ENCODE measurements at places on chromosomes 4 and X. TPM values are rescaled to one million over a fixed set of nuclear protein-coding genes. Genes with fewer than 3 reads are reported as not detected.

GPC4 gene
- 0.05 TPM for total RNA-seq

MAGEB10 gene
- total RNA-seq, result not detected

SHOX gene
- not detected for total RNA-seq

- H3K36me3 ChIP-seq, result no peaks in the 10 kb centered on the region
- H3K4me3 ChIP-seq, result no peak overlapping the region
- DNase-seq, result no peak
These were observed 223.0 kb downstream of the PAPSS1 start for GRCh38 chr4:107497054-107497453.

DNA sequence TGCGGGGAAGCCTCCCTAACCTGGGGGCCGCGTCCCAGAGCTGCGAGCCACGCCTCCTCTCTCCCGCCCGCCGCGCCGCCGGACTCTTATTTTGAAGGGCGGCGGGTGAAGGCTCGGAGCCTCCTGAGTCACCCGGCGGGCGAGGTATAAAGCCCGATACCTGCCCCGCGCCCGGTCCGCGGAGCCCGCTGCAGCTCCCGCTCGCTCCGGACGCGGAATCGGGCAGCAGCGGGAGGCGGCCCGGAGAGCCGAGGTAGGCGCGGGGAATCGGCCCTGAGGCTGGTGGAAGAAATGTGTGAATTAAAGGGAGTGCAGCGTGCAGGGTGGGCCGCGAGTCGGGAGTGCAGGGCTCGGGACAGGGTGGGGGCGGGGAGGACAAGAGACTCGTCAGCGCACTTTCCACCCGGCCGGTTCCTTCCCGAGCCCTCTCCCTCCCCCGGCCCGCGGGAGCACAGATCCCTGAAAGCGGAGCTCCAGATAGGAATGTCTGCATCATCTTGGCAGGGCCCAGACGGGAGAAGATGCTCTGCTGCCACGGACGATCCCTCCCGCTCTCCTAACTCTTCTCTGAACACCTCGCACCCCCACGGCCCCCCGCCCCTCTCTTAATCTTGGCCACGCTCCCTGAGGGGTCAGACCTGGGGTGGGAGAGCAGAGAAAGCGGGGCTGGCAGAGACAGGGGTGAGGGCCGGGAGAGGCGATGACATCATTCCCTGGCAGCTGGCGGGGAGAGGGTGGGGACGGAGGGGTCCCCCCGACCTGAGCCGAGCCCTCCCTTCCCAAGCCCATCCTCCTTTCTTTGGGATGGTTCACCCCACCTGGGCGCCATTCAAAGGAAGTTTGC, 177.9 kb downstream of the CBR4 start:
- peak; percentile 91 for DNase-seq
- H3K27ac ChIP-seq, result peak overlapping the region; percentile 82
- peak overlapping the region; percentile 83 for H3K4me3 ChIP-seq
- H3K4me1 ChIP-seq, result peaks cover 17% of the 10 kb centered on the region
- peaks cover 44% of the 10 kb centered on the region for H3K27me3 ChIP-seq
- H3K36me3 ChIP-seq, result no peaks in the 10 kb centered on the region

GRCh38 chrX:155115174-155115819, 44.0 kb downstream of the BRCC3 start:
- H3K36me3 ChIP-seq, result peaks cover 48% of the 10 kb centered on the region
- DNase-seq, result no peak
- no peaks in the 10 kb centered on the region for H3K4me1 ChIP-seq
- H3K27ac ChIP-seq, result no peak overlapping the region

DNA sequence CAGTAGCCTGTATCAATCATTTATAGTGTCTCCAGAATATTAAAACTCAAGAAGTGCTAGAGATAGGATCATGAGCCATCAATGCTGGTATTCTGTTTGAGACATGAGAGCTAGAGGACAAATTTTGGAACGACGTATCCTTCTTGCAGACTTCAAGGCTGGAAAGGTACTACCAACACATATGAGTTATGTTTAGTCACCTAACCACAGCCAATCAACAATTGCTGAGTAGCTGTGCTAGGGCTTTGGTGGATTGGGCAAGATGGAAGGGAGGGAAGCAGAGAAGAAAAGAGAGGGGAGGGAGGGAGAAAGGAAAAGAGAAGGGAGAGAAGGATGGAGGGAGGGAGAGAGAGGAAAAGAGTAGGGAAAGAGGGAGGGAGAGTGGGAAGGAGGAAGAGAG, 21.6 kb upstream of the RAI2 start:
- H3K27me3 ChIP-seq, result peaks cover 5% of the 10 kb centered on the region
- no peak overlapping the region for H3K4me3 ChIP-seq
- no peak overlapping the region for H3K27ac ChIP-seq

GRCh38 chr4:151304755-151305154, 20.6 kb downstream of the SH3D19 start:
- H3K36me3 ChIP-seq, result no peaks in the 10 kb centered on the region
- H3K4me3 ChIP-seq, result no peak overlapping the region
- DNase-seq, result no peak
- no peaks in the 10 kb centered on the region for H3K4me1 ChIP-seq
- no peaks in the 10 kb centered on the region for H3K27me3 ChIP-seq

DNA sequence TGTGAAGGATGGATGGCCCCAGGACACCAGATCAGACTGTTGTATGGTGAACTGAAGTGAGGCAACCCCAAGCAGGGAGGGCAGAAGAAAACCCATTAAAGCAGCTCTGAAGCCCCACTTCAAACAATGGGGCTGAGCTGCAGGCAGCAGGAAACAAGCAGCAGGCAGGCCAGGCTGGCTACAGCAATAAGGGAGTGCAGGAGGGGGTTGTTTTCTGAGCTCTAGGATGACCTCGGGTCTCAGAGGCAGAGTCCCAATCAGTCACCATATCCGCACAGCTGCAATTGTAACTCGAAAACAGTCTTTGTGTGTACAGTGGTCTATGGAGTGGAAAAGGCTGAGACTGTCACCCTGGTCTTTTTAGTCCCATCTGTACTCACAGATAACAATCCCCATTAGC, 90.4 kb downstream of the COL4A6 start:
- no peak overlapping the region for H3K4me3 ChIP-seq
- H3K36me3 ChIP-seq, result no peaks in the 10 kb centered on the region
- H3K4me1 ChIP-seq, result no peaks in the 10 kb centered on the region
- no peak overlapping the region for H3K27ac ChIP-seq

- no peak overlapping the region for H3K4me3 ChIP-seq
- H3K36me3 ChIP-seq, result no peaks in the 10 kb centered on the region
- no peak overlapping the region for H3K27ac ChIP-seq
- no peak for DNase-seq
- H3K27me3 ChIP-seq, result no peaks in the 10 kb centered on the region
These were observed 184.1 kb downstream of the IL1RAPL2 start for GRCh38 chrX:104749951-104750610.

GRCh38 chrX:10800796-10801195, 180.4 kb upstream of the MID1 start:
- H3K27me3 ChIP-seq, result no peaks in the 10 kb centered on the region
- H3K27ac ChIP-seq, result no peak overlapping the region
- no peaks in the 10 kb centered on the region for H3K36me3 ChIP-seq
- no peak overlapping the region for H3K4me3 ChIP-seq
- no peaks in the 10 kb centered on the region for H3K4me1 ChIP-seq

DNA sequence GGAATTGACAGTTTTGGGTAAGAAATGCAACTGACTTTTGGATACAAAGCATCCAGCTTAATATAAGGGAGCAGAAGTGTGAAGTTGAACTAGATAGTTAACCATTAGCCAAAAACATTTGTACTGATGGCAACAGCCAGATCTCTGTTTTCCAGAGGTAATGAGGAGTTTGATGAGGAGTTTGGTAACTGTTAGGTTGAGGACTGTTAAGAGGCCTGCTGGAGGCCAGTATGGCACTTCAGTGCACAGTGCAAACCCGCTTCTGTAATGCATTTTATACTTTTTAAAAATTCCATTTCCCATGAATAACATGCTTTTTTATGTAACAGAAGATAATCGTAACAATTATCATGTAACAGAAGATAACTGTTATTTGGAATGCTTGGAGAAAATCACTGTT, 30.0 kb downstream of the CDKL5 start:
- no peak for DNase-seq
- H3K36me3 ChIP-seq, result no peaks in the 10 kb centered on the region
- H3K4me1 ChIP-seq, result no peaks in the 10 kb centered on the region
- no peak overlapping the region for H3K27ac ChIP-seq

PNMA3 gene
- total RNA-seq, result 0.90 TPM

GRCh38 chrX:68438575-68438974, 5.3 kb upstream of the OPHN1 start:
- H3K4me1 ChIP-seq, result peaks cover 7% of the 10 kb centered on the region
- H3K27ac ChIP-seq, result no peak overlapping the region
- no peaks in the 10 kb centered on the region for H3K36me3 ChIP-seq
- peaks cover 20% of the 10 kb centered on the region for H3K27me3 ChIP-seq

GRCh38 chrX:39808471-39808917, 289.3 kb downstream of the BCOR start:
- H3K27ac ChIP-seq, result no peak overlapping the region
- H3K4me1 ChIP-seq, result peaks cover 6% of the 10 kb centered on the region
- no peak overlapping the region for H3K4me3 ChIP-seq
- peaks cover 6% of the 10 kb centered on the region for H3K36me3 ChIP-seq

ADGRG4 gene
- total RNA-seq, result not detected

DNA sequence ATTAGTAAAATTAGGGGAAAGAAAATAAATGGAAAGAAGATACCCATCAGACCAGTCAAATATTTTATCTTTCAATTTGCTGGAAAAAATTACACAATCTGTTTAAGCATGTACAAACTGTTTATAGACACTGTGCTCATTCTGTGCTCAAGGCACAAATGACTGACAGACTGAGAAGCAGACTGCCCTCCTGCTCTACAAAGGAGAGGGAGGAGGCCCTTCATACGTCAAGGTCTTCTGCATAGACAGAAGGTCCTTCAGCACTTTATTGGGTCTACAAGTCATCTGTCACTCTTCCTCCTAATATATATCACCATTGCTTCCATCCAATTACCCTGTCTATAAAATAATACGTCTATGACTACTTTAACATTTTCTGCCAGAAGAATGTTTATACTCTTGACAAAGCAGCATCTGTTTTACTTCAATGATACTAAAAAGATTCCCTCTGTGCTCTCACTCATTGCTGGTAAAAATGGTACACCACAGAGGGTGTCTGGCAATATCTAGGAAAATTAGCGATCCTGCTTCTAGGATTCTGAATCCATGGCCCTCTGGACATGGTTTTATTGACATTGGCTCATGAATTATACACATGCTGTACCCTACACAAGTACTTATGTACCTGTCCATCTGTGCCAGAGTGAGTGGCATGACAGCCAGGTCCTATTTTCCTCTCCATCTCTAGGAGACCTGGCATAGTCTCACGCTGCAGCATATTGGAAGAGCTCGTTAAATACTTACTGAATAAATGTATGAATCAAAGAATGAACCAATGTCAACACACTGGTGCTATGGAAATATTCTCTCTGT, 11.3 kb downstream of the SLC10A6 start:
- no peaks in the 10 kb centered on the region for H3K4me1 ChIP-seq
- no peak overlapping the region for H3K4me3 ChIP-seq
- DNase-seq, result no peak
- H3K36me3 ChIP-seq, result no peaks in the 10 kb centered on the region
- no peak overlapping the region for H3K27ac ChIP-seq

DNA sequence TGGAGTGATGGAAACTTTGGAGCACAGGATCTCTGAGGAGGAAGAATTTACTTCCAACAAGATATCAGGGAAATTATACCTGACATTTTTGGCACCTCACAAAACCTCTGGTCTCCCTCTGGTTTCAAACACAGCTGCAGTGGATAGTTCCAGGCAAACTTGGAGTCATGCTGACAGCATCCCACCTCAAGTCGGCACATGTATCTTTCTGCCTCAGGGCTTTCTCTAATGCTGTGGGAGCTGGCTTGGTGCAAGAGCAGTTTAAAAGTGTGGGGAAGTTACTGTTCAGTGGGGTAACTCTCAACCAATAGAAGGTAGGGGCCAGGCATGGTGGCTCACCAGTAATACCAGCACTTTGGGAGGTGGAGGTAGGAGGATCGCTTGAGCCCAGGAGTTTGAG, 207.1 kb upstream of the NHS start:
- H3K27me3 ChIP-seq, result no peaks in the 10 kb centered on the region
- no peak overlapping the region for H3K4me3 ChIP-seq
- H3K36me3 ChIP-seq, result no peaks in the 10 kb centered on the region
- no peak for DNase-seq
- H3K27ac ChIP-seq, result no peak overlapping the region
- no peaks in the 10 kb centered on the region for H3K4me1 ChIP-seq

DNA sequence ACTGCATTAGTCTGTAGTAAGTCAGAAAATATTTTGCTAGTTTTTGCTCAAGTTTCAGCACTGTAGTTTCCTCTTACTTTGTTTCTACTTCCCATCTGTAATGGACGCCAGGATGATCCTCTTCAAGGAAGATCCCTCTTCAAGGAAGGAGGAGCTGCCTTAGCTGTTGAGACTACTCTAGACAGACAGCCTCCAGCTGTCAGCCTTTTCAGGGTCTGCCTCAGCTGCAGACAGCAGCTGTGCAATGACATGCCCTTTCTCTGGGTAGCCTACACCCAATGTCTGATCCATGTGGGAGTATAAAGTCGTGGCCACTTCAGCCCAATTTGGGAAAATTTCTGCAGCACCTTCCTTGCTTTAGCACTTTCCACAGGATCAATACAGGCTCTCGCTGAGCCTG, 281.0 kb upstream of the MAOA start:
- no peak overlapping the region for H3K27ac ChIP-seq
- no peaks in the 10 kb centered on the region for H3K4me1 ChIP-seq
- no peaks in the 10 kb centered on the region for H3K36me3 ChIP-seq
- no peak for DNase-seq
- H3K27me3 ChIP-seq, result no peaks in the 10 kb centered on the region
- H3K4me3 ChIP-seq, result no peak overlapping the region

DNA sequence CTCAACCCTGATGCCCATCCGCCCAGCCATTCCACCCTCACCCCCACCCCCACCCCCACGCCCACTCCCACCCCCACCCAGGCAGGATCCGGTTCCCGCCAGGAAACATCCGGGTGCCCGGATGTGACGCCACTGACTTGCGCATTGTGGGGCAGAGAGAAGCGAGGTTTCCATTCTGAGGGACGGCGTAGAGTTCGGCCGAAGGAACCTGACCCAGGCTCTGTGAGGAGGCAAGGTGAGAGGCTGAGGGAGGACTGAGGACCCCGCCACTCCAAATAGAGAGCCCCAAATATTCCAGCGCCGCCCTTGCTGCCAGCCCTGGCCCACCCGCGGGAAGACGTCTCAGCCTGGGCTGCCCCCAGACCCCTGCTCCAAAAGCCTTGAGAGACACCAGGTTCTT, at the start of gene MAGEA1:
Gene MAGEA1 (plus strand): TSS at position 154 of the 400 bp plus-strand sequence. CDS start 3,106 bp downstream, outside the sequence.
- no peaks in the 10 kb centered on the region for H3K4me1 ChIP-seq
- H3K4me3 ChIP-seq, result no peak within 1 kb of the TSS
- H3K27ac ChIP-seq, result no peak within 1 kb of the TSS
- no peaks in the 10 kb centered on the region for H3K36me3 ChIP-seq
- no peaks in the 10 kb centered on the region for H3K27me3 ChIP-seq

All from activated CD4-positive, alpha-beta T cell treated with anti-CD3 and anti-CD28 coated beads, Interleukin-2, amount 10 ng/mL, durations not matched to agents 24 days and 14 days (primary cell).